A549 (cell line): ENCODE measurements at places on chromosomes 1 and 21. TPM values are rescaled to one million over a fixed set of nuclear protein-coding genes. Genes with fewer than 3 reads are reported as not detected.

- no peak for DNase-seq
Observed at GRCh38 chr1:74496669-74497068, 15.7 kb downstream of the LRRC53 start.

Gene VANGL1
- polyA plus RNA-seq, result 9.5 to 11.0 TPM (median 10.7 TPM) in 3 replicates

DNA sequence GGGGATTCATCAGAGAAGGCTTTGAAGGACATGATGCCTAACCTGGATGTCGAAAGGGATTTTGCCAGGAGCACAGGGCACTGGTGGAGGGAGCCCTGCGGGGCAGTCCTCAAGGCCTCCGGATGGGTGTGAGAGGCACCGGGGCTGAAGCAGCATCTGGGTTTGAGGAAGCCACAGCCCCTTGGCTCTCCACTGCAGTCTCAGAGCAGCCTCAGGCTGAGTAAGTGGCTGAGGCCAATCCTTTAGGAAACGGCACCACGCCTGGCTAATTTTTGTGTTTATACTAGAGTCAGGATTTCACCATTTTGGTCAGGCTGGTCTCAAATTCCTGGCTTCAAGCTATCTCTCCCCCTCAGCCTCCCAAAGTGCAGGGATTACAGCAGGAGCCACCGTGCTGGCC is 12.0 kb downstream of the ERVH48-1 start:
- no peak for DNase-seq

Gene DNAJC28
- polyA plus RNA-seq, result 0.51 to 1.0 TPM (median 0.75 TPM) in 3 replicates

Gene ANGPTL1
- not detected in 3 replicates for polyA plus RNA-seq
